ENCODE measurements at places on chromosomes 2 and 18.
A peak's percentile ranks its signal among the peaks of the same experiment; 100 is the strongest.

GRCh38 chr2:234514099-234514498 lies 17.2 kb upstream of the ARL4C start:
- DNase-seq = no peak

GRCh38 chr18:13214609-13215008 lies 4.0 kb upstream of the LDLRAD4 start:
- no peak for DNase-seq

GRCh38 chr2:235701206-235701981 lies 207.6 kb downstream of the AGAP1 start:
- no peak for DNase-seq

GRCh38 chr2:60116161-60116875 lies 437.1 kb downstream of the BCL11A start:
- DNase-seq = peak; percentile 8

GRCh38 chr2:67877301-67877700 lies 185.5 kb downstream of the C1D start:
- no peak for DNase-seq

DNA sequence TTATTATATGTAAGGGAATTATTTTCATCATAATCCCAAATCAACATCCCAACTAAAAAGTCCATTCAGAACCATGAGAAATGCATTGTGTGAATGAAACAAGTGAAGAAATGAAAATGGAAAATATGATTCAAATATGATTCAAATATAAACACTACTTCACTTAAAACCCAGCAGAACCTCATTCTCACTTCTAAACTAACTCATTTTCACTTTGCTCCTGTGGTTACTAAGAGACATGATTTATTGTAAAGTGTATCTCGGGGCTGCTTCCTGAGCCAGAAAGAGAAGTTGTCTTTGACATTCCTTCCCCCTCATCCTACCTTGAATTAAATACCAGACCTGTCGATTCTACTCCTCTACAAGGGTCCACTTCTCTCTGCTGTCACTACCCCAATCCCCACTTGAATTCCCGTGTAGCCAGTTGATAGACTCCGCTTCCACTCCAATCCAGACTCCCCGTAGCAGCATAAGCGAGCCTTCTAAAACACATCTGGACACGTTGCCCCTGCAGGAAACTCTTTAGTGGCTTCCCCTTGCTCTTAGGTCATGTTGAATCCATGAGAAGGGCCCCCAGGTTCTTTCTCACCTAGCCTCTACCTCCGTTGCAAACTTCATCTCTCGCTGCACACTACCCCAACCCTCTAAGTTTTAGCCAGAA lies 697.0 kb upstream of the ID2 start:
- no peak for DNase-seq

- no peak for DNase-seq
These were observed 158.3 kb downstream of the ANTXR1 start for GRCh38 chr2:69171116-69171896.

GRCh38 chr2:188944442-188944841 lies 29.7 kb upstream of the COL3A1 start:
- DNase-seq = no peak

DNA sequence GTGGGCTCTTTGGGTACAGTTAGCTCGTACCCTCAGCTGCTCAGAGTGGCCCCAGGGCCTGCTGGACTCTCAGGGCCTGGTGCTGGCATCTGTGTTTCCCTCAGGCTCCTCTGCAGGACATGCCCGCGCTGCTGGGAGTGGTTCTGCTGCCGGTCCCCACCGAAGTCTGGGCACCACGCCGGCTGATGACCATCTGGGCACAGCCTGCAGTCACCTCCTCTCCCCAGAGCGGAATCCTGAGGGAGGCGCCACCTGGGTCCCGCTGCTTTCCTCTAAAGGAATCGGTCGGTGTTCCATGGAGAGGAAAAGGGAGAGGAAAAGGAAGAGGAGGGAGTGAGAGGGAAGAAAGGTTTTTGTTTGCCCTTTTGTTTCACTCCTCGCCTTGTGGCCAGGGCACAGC lies 43.6 kb downstream of the MC2R start:
- DNase-seq = no peak

DNA sequence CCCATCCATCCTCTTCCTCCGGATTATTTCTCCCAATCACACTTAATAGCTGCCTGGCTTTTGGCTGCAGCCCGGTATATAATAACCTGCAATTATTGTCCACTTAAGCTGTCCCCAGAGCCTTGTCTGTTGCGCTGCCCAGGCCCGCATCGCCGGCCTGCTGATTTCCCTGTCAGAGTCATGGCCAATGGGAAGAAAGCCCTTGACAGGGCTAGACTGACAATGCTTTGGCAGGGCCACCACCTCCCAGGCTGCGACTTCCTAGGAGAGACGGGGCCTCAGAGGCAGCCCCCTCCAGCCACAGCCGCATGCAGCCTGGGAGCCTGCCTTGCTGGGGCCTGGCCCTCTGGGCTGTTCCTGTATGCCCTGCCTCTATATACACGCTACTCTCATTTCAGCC lies 10.0 kb upstream of the CELF4 start:
- DNase-seq = no peak

- DNase-seq = no peak
These were observed 45.3 kb upstream of the TANC1 start for GRCh38 chr2:158923180-158923594.

DNA sequence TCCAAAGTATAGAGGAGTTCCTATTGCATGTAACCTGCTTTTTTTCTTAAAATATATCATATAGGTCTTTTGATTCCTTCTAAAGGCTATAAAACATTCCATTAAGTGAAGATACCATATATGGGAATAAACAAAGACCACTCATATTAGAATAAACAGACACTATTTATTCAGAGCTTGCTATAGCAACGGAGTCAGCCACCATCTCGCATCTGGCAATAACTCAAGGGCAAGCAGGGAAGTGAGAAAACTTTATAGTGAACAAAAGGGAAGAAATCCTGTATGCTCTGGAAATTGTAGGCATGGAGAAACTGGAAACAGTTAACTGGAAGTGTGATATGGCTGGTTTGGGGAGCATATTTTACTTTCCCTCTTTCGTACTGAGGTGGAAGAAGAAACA lies 301.9 kb downstream of the PTH2R start:
- no peak for DNase-seq

- DNase-seq = no peak
These were observed 24.8 kb downstream of the CYRIA start for GRCh38 chr2:16640867-16641266.

DNA sequence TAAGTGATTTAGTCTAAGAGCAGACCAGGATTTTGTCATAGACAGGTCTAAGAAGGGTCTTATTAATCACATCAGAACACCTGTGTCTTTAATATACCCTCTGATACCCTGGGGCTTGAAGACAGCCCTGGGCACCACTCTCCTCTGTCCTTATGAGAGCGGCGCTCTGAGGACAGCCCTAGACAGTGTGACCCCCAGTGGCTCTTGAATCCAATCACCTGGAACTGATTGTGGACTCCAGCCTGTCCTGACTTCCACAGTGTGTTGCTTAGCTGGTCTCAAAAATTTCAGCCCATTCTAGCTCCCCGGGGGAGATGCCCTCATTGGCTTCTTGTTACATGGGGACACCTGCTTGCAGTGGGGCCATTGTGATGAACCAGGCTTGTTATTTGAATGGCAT lies 195.8 kb upstream of the SMAD2 start:
- DNase-seq = no peak

GRCh38 chr2:69080071-69080470 lies 67.1 kb downstream of the ANTXR1 start:
- DNase-seq = no peak

- no peak for DNase-seq
These were observed 152.9 kb downstream of the MGAT5 start for GRCh38 chr2:134406736-134407135.

DNA sequence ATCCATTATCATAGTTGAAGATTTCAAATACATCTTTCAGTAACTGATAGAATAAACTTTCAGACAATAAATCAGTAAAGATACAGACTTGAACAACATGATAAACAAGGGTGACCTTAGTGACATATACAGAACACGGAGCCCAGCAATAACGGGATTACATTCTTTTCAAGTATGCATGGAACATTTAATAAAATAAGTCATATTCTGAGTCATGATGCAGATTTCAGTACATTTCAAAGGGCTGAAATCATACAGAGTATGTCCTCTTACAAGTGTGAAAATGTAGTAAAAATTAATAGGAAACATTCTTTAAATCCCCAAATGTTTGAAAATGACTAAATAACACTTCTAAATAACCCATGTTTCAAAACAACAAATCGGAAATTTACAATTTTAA lies 17.2 kb upstream of the KLHL29 start:
- DNase-seq = peak; percentile 72

DNA sequence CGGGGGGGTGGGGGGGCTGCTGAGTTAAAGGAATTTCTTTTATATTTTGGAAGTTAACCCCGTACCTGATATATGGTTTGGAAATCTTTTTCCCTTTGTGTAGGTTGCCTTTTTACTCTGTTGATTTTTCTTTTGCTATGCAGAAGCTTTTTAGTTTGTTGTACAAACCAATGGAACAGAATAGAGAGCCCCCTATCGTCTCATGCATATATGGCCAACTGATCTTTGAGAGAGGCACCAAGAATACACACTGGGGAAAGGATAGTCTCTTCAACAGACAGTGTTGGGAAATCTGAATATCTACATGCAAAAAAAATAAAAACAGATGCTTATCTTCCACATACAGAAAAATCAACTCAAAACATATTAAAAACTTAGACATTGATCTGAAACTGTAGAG lies 647.8 kb upstream of the KLHL29 start:
- DNase-seq = no peak

GRCh38 chr2:47521666-47522285 lies 118.8 kb downstream of the MSH2 start:
- DNase-seq = no peak

DNA sequence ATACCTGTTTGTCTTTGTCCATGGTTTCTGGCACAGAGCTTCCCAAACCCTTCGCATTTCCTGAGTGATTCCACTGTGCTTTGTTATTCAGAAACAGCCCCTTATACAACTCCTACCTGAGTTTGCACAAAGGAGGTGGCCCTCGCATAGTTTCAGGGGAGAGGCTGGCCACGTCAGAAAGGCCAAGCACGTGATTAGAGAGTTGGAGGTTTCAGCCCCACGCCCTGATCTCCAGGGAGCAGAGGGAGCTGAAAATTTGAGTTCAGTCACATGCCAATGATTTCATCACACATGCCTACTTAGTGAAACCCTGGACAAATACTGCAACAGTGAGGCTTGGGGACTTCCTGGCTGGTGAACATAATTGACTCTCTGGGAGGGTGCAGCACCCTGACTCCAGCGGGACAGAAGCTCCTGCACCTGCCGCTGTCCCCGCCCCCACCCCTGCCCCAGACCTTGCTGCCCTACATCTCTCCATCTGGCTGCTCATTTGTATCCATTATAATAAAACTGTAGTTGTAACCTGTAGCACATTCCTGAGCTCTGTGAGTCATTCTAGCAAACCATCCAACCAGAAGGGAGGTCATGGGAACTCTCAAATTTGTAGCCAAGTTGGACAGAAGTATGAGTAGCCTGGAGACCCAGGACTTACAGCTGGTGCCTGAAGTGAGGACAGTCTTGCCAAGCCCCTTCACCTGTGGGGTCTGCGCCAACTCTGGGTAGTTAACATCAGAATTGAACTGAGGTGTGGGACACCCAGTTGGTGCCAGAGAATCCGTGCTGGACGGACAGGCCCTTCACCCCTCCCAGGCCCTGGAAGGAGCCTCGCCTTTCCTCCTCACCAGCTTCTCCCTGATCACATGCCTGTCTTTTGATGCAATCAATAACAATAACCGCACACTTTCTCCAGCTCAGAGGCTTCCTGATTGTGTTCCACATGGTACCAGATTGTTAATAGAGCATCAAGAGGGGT lies 224.3 kb downstream of the ANAPC1 start:
- DNase-seq = peak; percentile 95

All from foreskin keratinocyte (primary cell).